ENCODE measurements at places on chromosomes 3 and 15. TPM values are rescaled to one million over a fixed set of nuclear protein-coding genes. Genes with fewer than 3 reads are reported as not detected.

DPPA2 gene
- total RNA-seq, result not detected

CPNE9 gene
- total RNA-seq, result not detected

SH3GL3 gene
- 0.05 TPM for total RNA-seq

SIDT1 gene
- not detected for total RNA-seq

SLC28A1 gene
- not detected for total RNA-seq

DTX3L gene
- total RNA-seq, result 24.7 TPM

ISLR2 gene
- not detected for total RNA-seq

SOX14 gene
- total RNA-seq, result not detected
